ENCODE measurements at places on chromosomes 11 and 22.

DNA sequence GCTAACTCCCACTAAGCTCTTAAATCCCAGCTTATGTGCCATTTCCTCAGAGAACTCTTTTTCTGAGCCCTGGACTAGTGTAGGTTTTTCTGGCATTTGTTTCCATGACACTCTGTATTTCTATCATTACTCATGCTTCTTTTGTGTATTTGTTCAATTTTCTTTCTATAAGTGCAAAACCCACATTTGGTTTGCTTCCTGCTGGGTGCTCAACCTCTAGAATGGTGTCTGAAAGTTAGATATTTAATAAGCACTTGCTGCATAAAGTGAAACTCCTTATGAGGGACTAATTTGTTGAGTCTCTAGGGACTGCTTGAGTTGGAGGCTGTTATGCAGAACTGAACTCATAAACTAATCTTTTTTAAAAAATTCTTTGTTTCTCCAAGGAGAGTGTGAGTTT, 68.6 kb downstream of the SYT9 start:
- DNase-seq: no peak

GRCh38 chr22:29337631-29338284, 22.3 kb upstream of the RASL10A start:
- no peak for DNase-seq

DNA sequence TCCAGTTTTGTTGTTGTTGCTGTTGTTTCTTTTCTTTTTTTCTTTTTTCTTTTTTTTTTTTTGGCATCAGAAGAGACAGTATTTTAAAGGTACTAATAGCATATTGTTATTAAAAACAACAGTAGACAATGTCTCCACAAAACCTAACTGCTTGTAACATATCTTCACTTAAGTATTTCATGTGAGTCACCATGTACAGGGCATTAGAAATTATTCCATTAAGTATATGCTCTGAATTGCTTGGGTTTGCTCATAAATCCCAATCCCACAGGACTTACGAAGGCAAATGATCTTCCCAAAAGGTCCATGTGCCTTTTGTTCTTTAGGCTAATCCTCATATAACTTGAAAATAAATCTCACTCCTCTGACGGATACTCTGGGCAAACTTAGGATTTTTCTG, 35.9 kb downstream of the MAP6 start:
- no peak for DNase-seq

GRCh38 chr22:46739094-46739870, 1.2 kb upstream of the CERK start:
- no peak for DNase-seq

GRCh38 chr11:46302866-46303265, 25.4 kb downstream of the CREB3L1 start:
- no peak for DNase-seq

DNA sequence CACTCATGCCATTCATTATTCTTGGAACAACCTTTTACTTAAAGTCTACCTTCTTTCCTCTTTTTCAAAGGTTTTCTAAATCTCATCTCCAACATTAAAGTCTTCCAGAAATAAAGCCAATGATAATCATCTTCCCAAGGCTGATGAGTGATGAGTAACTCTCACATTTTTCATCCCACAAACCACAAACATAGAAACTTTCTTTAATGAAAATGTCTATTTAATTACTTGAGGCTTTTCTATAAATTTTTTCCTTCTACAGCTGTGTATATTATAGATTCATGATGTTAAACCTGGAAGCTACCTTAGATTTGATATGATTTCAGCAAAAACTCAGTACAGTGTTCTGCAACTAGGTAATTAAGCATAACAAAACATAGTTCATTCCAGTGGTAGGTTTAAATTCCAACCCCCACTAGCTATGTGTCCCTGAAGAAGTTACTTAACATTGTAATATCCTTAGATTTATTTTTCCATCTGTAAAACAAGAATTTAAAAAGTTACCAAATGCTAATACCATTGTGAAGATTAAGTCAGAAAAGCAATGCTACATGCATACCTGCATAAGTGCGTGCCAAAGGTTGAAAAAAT, 845.4 kb downstream of the KCNA4 start:
- DNase-seq: no peak

Measured in AG09319 (cell line).